Activated T-helper 9 cell treated with anti-CD3 and anti-CD28 coated beads, Interleukin-2, amount 50 U/mL, for 16 hours (primary cell): ENCODE measurements at places on chromosomes 3 and 15.

DNA sequence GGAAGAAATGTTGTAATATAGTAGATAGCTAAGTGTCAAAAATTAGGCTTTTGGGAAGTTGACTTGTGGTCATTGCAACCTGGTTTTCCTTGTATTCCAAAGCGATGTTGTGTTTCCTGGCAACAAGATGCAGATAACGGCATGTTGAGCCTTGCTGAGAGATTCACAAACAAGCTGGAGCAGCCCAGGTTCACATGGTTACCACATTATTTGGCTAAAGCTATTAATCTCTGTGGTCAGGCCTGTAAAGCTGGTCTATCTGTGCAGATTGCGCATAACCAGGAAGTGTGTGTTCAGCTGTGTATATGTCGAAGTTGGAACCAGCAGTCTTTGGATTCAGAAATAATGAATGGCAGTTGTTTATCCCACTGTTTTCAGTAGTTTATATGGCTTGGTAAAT, 6.6 kb downstream of the TIPARP start:
- DNase-seq, result no peak

GRCh38 chr15:57237301-57237642, 139.0 kb upstream of the CGNL1 start:
- no peak for DNase-seq

DNA sequence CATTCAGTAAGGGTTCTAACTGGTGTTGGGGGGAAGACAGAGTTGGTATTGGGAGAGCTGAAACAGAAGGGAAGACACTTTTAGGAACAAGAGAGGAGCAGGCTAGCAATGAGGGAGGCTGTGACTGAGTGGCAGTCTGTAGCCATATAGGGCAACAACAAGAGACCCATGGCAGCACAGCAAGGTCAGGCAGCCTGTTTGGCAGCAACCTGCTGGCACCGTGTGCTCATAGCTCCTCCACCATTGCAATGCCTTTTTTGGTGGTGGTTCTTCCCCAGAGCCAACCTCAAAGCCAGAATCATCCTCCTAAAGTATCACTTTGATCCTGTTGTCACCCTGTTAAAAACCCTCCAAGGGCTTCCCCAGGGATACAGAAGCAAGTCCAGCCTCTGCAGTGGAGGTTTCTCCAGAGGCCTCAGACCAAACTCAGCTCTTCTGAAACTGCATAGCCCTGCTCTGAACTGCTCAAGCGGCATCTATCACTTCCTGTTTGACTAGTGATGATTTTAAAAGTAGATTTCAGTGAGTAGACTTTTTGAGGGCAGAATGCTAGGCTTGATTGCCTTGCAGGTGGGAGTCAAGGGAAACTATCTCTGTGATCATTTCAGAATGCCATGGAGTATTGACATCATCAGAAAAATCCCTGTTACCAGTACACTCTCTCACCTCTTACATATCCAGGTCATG, 176.9 kb downstream of the STAC start:
- DNase-seq, result no peak

- DNase-seq, result no peak
These were observed 28.0 kb downstream of the TIPARP start for GRCh38 chr3:156702367-156702766.

- DNase-seq, result no peak
These were observed at the start of gene C3orf70 for GRCh38 chr3:185152410-185153170. Gene C3orf70 (minus strand): TSS chr3:185153060. CDS start chr3:185152823, 237 bp downstream.
